HEK293T (cell line): ENCODE measurements at places on chromosomes 11 and 22.

DNA sequence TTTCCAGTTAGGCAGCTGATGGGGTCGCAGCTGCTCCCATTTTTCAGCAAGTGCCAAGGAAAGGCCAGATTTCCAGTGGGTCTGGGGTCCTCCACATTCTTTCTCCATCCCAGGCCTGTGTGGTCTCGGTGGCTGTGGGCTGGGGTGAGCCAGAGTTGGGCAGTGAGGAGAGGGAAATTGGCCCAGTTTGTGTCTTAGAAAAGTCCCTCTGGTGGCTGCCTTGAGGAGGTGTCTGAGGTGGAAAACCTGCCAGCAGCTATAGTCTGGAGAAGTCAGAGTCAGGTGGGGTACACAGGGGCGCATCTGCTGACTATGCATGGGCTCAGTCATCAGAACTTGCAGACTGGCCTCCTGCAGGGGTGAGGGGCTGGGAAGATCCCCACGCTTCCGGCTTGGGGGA is 30.5 kb downstream of the MRGPRD start:
- peak; percentile 53 for DNase-seq

DNA sequence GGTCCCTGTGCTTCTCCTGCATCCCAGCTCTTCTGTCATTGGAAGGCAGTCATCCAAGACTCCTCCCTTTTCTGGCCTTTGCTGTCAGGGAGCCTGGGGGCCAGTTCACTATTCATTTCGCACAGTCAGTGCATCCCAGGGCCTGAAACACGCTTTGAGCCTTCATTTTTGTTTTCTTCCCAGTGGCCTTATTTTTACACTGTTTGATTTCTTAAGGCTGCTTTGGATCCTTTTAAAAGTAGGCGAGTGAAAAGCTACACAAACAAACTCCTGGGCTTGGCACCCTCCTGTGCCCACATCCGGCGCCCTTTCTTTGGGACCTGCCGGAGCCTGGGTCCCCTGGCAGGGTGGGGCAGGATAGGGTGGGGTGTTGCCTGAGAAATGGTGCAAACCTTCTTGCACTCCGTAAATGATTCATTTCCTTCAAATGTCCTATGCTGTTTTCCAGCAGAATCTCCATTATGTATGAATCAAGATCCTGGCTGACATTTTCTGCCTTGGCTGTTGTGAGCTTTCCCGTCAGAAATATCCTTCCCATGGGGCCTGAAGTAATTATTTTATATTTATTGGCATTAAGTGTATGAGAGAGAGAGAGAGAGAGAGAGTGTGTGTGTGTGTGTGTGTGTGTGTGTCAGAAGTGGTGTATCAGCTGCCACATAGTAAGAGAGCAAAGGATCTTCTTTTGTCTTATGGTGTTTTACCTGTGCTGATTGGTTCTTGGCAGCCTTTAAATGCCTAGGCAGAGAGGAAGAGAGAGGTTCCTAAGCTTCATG is 45.6 kb downstream of the BCR start:
- no peak for DNase-seq

- no peak for DNase-seq
Measured at GRCh38 chr22:34886812-34887211, 179.1 kb upstream of the ISX start.

DNA sequence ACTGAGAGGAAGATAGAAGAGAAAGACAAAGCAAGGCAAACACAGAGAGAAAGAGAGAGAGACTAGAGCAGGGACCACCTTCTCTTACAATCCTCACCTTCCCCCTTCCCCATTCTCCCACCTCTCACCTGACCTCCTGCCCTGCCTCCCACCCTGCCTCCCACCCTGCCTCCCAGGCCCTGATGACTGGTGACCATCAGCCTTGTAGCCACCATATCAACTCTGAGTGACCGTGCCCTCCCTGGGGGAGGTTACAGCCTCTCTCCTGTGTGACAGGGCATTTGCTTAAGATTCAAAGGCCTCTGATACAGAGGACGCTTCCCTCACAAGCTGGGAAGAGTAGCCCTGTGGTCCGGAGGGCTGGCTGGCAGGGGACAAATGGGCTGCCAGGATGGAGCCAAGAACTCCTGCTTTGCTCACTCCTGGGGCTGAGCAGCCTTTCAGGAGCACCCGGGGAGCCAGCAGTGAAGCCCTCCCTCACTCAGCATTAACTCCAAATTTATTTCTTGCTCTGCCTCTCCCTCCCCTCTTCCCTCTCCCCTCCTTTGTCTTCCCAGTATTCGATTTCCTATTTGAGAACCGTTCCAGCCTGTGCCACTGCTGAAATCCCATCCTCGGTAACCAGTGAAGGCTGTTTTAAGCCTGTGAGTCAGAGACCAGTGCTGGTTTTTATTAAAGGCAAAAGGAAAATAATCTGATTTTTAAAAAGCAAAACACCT is 125.2 kb upstream of the SYT13 start:
- DNase-seq: no peak

DNA sequence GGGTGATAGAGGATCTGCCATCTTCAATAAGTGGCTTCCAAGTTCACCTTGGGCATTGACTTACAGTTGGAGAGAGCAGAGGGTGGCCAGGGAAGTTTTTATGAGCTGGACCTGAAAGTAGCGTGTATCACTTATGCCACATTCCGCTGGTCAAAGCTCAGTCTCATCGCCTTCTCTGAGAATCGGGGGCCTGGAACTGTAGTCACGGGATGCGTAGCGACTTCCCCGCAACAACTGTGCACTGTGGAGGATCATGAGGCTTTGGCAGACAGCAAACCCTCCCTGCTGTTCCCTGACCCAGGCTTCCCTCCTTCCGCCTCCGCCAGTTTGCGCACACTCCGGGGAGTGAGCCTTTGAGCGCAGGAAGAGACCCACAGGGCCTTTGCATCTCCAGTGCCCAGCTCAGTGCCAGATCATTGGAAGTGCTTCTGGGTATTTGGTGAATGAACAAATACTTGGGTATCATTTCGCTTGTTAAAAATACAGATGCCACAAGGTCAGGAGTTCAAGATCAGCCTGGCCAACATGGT is 95.5 kb downstream of the CEP164 start:
- no peak for DNase-seq

GRCh38 chr11:70842256-70842655 is 410.1 kb downstream of the SHANK2 start:
- DNase-seq: no peak

- no peak for DNase-seq
Measured at GRCh38 chr22:48586799-48587185, 1240.9 kb downstream of the BRD1 start.

GRCh38 chr11:126061707-126062678 is 673 bp downstream of the CDON start:
- DNase-seq: peak; percentile 65

DNA sequence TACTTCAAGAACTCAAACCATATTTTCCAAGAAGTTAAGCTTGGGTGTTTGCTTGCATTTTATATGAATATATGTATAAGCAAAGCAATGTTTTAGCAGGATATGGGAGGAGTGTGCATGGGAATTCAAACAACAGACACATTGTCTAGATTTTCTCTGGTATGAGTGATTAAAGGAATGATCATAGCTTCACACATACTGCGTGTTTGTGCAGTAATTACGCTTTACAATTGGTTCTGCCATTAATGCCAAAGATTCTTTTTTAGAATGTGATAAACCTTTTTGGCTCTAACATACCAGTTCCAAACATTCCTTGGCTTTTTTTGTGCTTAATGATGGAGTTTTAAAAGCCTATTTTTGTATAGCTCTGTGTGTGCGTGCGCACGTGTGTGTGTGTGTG is 54.0 kb downstream of the CCDC34 start:
- DNase-seq: no peak

- no peak for DNase-seq
Measured at GRCh38 chr11:14052198-14052597, 89.7 kb downstream of the SPON1 start.

GRCh38 chr11:77370217-77370616 is 68.7 kb upstream of the GDPD4 start:
- DNase-seq: no peak

- no peak for DNase-seq
Measured at GRCh38 chr11:122155765-122156527, 39.9 kb upstream of the BLID start.

GRCh38 chr22:26642465-26643417 is 14.6 kb upstream of the MIAT start:
- no peak for DNase-seq

- DNase-seq: no peak
Measured at GRCh38 chr11:85752890-85753581, 57.9 kb downstream of the SYTL2 start.

GRCh38 chr11:112085822-112086421 is 634 bp downstream of the TIMM8B start:
- peak; percentile 49 for DNase-seq

GRCh38 chr11:1017269-1018005 is 19.1 kb downstream of the MUC6 start:
- DNase-seq: peak; percentile 32

GRCh38 chr22:23193882-23194281 is 13.6 kb downstream of the BCR start:
- DNase-seq: no peak

GRCh38 chr11:14645985-14646900 is 2.6 kb downstream of the PDE3B start:
- DNase-seq: no peak

DNA sequence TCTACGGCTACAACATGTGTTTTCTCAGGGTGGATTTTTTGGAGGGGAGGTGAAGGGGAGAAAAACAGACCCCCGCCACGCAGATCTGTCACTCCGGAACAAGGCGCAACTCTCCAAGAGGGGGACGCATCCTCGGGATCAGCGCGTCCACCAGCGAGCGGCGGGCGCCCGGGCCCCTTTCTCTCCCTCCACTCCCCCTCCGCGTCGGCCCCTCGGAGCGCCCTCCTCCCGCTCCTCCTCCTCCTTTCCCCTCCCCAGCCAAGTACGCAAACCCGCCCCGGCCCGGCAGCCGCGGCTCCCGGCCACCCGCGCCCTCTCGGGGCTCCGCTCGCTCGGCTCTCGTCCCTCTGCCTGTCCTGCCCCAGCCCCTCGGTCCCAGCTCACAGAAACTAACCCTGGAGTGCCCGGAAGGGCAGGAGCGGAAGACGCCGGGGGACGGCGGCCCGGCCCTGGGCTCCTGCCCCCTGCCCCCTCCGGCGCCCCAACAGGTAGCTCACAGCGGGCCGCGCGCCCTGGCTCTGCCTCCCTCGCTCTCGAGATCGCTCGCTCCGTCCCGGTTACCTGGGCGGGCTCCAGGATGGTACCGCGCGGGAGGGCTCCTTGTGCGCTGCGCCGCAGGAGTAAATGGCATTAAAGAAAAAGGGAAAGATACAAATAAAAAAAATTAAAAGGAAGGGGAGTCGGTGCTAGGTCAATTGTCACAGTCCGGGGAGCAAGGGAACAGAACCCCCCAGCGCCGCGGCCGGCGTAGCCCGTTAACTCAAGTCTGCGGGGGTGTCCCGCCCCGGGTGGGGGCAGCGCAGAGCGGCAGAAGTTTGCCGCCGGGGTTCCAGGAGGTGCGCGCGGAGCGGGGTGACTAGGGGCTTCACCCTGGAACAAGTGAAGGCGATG is 131.4 kb upstream of the C11orf58 start:
- peak; percentile 27 for DNase-seq

DNA sequence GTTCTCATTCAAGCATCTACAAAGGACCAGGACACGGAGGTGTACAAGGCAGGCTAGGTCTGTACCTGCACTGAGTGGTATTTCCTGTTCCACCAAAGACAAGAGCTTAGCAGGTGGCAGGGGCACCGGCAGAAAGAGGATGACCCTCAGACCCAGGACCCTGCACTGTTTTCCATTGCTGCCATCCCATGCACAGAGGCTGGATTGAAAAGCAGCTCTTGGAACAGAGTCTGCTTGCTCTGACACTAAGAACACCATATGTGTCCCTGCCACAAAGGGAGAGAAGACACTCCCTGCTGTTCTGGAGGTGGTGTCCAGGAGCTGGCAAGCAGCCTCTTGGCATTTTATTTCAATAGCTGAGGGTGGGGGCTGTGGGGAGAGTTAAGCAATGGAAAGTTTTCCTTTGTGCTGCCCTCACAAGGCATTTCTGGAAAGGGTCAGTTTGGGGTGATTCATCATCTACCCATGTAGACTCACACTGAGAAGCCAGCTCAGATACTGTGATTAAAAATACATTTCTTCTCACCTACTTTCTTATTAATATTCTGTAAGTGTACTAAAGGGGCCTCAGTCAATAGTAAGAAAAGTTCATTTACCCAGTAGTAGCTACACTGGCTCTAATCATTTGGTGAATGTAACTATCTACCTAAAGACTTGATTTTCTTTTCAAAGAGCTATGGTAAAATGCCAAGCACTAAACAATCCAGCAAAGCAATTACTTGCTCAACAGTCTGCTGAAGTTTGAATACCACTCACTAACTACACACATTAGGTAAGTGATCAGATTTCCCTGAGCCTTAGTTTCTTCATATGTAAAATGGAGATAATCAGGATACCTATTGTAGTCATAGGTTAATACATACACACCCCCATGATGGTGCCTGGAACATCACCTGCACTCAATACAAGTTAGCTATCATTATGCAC is 55.2 kb downstream of the SLC1A2 start:
- DNase-seq: no peak

DNA sequence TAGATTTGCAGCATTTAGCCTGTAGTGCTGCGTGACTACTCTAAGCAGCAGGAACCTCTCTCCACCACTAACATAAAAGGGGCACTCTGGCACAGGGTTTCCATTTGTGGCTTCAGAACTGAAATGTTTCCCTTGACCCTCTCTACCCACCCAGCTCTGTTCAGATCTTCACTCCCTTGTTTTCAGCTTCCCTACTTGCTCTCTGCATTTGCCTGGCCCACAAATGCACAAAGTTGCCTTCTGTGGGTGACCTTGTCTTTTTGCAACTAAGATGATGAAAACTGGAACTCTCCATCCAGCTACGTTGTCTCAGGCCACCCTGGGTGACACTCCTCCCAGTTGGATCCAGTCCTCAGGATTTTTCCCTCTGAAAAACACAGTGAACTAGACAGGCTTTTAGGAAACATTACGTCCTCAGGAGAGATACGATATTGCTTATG is 19.8 kb upstream of the PSMA1 start:
- DNase-seq: no peak

- DNase-seq: no peak
Measured at GRCh38 chr11:71358963-71359567, 89.1 kb downstream of the DHCR7 start.

GRCh38 chr11:59754494-59754858 is 700 bp upstream of the STX3 start:
- peak; percentile 26 for DNase-seq
